Dermis blood vessel endothelial cell (primary cell): ENCODE measurements at places on chromosomes 3 and 15. TPM values are rescaled to one million over a fixed set of nuclear protein-coding genes. Genes with fewer than 3 reads are reported as not detected.

Gene GHRL
- 0.19 and 0.68 TPM in 2 replicates for total RNA-seq

Gene SMAD6
- total RNA-seq, result 10.1 and 11.9 TPM in 2 replicates

DNA sequence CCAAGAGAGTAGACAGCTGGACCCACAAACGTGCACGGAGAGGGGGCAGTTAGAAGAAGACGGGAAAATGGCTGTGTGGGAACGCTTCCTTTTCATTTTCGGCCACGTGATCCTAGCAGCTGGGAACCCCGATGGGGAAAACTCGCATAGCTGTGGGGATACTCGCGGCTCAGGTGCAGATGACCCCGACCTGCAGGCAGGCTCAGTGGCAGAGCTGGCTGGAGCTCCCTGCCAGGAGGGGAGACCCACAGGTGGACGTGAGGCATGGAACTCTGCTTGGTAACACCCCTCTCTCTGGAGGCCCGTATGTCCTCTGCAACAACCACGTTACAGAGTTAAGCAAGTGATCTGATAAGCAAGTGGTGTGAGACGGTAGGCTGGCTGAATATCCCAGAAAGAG, 84.6 kb upstream of the SNRPA1 start:
- no peak for DNase-seq

DNA sequence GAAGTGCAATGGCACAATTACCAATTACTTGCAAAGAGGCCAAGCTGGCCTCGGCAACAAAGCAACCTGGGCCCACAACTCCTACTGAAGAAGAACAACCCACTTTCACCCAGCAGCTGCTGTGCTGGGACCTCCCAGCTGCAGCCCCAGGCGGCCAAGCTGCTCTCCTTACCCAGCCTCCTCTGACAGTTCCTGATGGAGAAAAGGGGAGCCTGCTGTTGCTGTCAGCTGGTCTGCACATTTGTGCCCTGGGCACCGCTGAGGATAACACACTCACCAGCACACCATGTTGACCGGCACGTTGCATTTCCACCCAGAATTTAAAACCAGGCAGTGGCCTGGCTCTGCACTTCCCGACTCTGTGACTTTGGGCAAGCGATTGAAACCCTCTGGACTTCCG, 33.6 kb downstream of the SSUH2 start:
- no peak for DNase-seq

GRCh38 chr15:85692873-85693272, 101.9 kb downstream of the KLHL25 start:
- no peak for DNase-seq

DNA sequence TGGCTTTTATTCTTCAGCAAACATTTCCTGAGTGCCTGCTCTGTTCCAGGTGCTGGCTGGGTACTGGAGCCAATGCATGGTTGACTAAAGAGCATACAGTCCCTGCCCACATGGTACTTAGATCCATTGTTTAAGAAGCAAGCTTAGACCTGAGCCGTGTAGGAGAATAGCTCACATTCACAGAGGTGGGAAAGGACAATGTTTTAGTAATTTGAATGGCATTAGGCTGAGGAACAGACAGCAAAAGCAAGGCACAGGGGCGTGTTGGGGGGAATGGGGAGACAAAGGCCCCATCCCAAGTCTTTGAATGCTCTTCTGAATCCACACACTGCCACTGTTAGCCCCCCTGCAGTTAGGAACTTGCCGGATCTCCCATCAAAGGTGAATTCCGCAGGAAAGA, 388.2 kb upstream of the RGMA start:
- DNase-seq, result no peak

DNA sequence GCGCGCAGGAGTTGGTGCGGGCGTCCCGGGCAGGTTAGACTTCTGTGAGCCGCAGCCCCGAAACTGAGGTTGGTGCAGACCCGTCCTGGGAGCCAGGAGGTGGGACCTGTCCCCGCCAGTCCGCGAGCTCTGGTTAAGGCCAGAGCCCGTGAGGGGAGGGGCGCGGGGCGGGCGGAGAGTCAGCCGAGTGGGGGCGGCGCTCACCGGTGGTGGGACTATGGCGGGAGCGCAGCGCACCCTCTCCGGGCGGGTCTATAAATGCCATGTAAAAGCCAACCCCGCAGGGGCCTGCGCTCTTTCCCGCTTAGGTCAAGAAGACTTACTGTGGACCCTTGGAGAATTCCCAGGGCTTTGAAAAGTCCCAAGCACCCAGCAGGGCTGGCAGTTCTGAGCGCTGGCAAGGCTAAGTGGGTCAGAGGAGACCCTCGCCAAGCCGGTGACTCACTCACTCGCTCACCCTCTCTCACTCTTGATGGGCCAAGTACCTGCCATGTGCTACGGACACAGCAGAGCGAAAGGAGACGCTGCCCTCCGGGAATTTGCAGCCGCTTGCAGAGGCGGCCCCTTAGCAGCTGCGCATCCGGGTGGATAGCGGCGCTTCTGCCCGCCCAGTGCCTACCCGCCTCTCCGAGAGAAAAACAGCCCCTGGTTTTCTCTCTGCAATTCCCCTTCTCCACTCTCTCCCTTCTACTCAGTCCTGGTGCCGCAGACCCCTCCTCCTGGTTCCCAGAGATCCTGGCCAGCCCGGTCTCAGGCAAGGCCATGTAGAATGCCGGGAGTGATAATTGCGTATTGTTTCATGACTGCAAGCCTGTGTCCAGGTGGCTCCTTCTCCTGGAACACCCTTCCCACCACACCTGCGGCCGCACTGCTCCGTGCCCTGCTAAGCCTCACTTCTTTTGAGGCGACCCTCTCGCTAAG, at the start of gene ALDH1L1:
Gene ALDH1L1, minus strand, starts transcription at position 110 of the 921 bp plus-strand sequence. CDS start 19,607 bp downstream, outside the sequence.
- DNase-seq, result no peak

- DNase-seq, result peak; percentile 52
These were observed 20.3 kb upstream of the NRROS start for GRCh38 chr3:196619223-196619622.

DNA sequence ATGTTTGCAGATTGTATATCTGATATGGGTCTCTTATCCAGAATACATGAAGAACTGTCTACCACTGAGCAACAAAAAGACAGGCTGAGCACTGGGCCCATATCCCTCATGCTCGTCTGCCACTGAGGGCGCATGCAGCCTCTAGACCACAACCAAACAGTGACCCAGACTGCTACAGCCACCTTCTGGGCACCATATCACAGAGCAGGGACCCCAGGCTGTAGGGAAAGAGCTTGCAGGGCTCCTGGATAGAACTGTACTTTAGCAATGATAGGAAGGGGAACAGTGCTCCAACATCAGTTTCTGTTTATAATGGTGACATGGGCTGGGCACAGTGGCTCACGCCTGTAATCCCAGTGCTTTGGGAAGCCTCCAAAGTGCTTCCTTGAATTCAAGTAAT, 40.2 kb upstream of the TMEM87A start:
- no peak for DNase-seq

DNA sequence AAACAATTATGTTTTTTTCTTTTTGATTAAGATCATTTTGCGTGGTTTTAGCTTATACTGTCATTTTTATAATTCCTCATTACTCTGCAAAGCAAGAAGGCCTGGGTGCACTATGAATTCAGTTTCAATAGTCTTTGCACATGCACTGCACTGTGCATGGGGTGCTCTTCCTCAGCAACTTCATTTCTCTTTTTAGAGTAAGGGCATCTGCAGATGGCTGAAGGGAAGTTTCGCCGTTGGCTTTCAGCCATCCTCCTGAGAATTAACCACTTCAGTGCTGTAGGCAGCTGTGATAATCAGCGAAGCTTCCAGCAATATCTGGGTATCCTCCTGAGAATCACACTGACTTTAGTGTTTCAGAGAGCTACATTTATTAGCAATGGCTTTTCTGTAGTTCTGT, 284.8 kb downstream of the GBE1 start:
- peak; percentile 45 for DNase-seq

- no peak for DNase-seq
These were observed 6.7 kb upstream of the FETUB start for GRCh38 chr3:186633481-186633880.

DNA sequence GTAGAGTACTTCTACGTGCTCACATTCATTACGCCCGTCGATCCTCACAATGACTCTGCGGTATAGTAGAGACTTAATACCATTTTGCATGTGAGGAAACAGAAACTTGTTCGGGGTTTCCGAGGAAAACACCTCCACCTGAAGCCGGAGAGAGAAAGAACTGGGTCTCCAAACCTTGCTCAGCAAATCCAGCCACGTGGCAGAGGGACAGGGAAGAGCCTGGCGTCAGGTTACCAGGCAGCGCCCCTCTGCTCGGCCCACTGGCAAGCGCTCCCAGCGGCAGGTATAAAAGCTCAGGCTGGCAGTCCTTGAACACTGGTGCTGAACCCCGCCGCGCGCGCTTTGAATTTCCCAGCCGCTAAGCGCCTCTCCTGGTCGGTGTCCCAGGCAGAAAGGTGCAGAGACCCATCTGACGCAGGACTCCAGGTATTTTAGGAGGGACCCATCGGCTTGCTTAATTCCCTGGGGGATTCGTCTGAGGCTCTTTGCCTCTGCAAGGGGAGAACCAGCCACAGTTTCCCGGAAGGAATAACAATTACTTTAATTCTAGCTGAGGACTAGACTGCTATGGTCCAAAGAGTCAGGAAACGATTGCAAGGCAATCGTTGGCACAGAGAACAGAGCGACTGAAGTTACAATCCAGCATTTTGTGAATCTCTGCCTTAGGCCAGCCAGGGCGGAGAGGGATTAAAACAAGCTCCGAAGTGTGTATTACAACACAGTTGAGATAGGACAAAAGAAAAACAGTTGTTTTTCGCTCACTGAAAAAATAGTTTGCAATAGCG, at the start of gene C2CD4A:
Gene C2CD4A, plus strand, starts transcription at position 315 of the 785 bp plus-strand sequence. CDS start 637 bp downstream, outside the sequence.
- DNase-seq, result peak; percentile 82

DNA sequence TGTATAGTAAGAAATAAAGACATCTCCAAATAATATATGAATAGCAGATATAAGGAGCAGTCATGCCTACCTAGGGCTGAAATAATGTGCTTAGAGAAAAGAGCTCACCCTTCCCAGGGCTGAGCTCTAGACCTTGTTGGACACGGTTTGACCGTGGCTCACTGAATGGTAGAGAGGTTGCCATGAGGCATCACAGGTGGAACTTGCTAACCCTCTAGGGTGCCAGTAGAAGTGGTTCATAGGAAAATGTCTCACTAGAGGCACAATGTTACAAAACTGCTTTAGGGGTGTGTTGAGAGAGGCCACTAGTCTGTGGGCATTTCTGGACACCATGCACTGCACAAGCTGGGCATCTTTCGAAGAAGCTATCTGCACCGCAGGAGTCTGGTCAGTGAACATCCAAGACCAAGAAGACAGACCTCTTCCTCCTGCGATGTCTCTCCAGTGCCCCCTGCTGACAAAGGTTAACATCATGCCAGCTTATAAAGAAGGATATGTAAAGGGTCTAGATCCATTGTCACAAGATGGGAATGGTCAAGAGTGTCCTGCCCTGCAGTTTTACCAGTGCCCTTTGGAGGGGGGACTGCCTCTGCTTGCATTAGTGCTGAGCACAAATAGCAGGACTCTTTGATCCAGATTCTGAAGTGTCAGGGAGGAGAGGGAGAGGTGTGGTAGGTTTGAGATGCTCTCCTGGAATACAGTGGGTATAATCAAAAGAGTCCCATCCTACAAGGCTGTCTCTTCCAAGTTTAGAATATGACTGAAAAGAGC, 266.8 kb downstream of the ZNF385D start:
- peak; percentile 54 for DNase-seq

GRCh38 chr15:62269504-62269903, 104.4 kb upstream of the C2CD4B start:
- DNase-seq, result peak; percentile 16

DNA sequence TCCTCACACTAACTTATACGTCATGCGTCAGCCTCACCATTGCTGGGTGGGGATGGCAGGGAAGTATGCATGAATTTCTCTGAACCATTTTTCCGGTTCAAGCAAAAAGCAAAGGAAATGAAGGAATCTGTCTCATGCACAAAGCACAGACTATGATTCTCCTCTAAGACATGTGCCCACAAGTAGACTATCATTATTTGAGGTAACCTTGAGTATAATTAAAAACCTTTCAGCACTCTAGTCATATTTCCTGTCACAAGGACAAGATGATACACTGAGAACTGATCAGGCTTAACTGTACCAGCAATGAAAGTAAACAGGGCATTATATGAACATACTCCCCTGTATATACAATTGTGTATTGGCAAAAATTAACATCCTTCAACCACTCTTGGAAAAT, 56.7 kb upstream of the TSC22D2 start:
- peak; percentile 51 for DNase-seq

- no peak for DNase-seq
These were observed 146.1 kb upstream of the LPP start for GRCh38 chr3:188007897-188008296.

GRCh38 chr3:62554264-62554799, 181.0 kb upstream of the FEZF2 start:
- DNase-seq, result no peak

DNA sequence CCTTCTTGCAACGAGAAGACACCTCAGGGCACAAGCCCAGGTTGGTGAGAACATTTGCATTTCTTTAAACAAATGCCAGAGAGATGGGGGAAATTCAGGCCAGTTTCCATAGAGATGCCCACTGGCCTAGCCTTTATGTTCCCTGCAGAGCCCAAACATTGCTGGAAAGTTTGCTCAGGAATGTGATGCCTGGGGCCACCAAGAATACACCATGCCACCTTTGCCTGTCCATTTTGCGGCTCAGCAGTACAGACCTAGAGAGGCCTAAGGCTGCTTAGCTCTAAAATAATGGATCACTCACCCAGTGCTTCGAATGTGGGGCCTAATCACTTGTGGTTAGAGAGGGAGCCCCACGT, 210.0 kb downstream of the RPLP1 start:
- DNase-seq, result no peak

DNA sequence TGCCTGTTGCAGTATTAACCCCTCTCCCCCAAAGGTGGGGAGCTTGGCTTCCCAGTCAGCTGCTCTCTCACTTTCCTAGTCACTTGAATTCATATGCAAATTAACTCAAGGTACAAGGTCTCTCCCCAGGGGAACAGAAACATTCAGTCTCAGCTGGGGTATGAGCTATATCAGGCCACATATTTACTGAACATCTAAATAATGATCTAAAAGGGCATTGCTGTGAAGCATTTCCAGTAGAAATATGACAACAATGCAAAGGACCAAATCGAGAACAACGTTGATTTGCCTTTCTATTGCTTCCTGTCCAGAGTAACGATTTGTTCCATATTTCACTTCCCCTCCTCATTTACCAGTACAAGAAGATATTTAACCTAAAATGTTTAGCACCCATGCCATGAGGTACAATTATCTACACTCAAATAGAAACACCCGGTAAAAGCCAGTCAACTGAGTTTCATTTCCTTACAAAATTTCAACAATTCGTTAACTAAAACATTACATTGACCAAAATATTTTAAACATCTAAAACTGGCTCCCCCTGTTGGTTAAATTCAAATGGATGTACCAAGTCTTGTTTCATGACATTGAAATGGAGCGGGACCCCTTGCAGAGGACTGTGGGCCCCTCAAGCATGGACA, 36.5 kb upstream of the KLHL6 start:
- peak; percentile 41 for DNase-seq

GRCh38 chr15:42939841-42940240, 19.3 kb upstream of the TTBK2 start:
- no peak for DNase-seq
